Activated CD4-positive, alpha-beta T cell treated with anti-CD3 and anti-CD28 coated beads for 4 hours (primary cell): ENCODE measurements at places on chromosomes 6 and 20.
A peak's percentile ranks its signal among the peaks of the same experiment; 100 is the strongest.

DNA sequence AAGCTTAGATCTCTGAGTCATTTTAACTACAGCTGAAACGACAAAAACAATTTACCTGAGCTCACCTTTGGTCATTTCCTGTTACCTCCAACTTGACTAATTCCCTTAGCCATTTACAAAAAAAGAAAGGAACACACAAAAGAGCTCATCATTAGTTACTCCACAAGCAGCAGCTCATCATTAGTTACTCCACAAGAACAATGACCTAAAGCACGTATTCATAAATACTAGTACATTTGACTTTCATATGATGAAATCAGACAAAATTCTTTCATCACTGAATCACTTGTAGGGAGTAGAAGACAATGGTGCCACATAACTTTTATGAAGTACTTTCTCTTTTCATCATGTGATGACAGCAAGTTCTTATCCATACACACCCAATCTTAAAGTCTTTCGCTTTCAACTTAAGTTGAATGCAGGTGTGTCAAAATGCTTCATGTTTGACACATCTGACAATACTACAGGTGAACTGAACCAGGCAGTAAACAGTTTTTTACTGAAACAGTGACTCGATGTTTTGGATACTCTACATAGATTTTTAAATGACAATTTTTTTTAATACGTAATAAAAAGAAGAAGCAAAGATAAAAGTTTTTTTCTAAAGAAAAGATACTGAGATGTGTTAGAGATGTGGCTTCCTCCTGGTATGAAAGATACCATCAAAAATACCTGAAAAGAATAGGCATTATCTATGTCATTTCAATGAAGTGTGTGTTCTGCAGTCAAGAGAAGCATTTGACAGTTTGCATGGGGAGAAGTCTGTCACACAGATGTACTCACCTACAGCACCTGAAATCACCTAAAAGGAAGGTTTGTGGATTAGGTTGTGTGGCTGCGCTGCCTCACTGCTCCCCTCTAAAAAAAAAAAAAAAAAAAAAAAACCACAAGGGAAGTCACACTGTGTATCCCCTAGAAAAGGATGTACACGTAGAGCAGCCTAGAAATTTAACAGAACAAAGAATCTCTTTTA, 109.1 kb downstream of the PRDM1 start:
- DNase-seq = no peak

- DNase-seq = no peak
These were observed 111.2 kb downstream of the IRF4 start for GRCh38 chr6:502761-503160.

GRCh38 chr20:37295001-37295400, 5.5 kb downstream of the MANBAL start:
- DNase-seq = no peak

DNA sequence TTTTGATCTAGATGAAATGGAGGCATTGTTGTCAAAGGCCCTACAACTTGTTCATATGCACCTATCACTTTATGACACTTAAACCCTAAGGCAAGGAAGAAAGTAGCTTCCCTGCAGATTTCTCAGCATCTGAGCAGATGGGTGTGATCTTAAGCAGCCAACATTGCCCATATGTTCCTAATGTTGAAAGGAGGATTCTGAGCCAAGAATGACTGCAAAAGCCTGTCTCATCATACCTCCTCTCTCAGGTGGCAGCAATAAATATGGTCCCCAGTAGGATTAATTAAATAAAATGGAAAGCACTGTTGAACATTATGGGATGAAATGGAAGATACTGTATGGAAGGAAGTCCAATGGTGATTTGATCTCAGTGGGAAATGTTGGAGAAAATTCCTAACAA, 538.1 kb upstream of the MAN1A1 start:
- no peak for DNase-seq

GRCh38 chr20:57657535-57658446, 37.6 kb upstream of the ZBP1 start:
- DNase-seq = peak; percentile 15

- DNase-seq = no peak
These were observed 1.7 kb upstream of the RIPOR3 start for GRCh38 chr20:50693001-50693400.

- DNase-seq = no peak
These were observed 109.3 kb upstream of the AFDN start for GRCh38 chr6:167717455-167717854.

DNA sequence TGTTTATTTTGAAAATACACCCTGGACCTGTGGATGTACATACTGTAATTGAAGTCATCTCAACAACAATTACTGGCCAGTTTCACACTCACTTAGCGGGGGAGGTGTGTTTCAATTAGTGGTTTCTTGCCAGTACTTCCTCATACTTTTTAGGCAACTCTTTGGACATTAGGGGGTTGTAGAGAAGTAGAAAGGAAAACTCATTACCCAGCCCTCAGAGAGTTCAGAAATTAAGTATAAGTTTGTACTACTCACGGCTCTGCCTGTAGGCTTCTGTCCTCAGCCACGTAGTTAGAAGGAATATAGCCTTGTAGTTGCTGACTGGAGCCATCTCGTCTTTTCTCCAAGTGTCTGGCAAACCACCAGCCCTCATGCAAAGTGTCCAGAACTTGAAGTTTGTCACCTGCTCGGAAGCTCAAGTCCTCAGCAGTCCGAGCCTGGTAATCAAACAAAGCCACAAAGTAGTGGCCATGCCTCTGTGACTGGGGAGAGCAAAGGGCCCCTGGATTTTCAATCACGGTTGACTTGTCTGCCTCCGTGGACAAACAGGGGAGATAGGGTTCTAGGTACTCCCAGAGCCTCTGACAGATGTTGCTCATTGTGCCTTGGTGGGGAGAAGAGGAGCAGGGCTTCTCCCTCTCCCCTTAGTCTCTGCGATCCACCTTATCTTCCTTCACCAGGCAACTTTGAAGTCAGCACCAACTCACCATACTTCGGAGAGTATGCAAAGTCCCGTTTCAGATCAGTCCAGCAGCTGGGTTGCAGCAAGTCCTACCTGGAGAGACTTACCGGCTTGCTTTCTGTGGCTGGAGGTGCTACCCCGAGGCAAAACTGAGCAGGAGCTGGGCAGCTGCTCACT, 749 bp downstream of the FRK start:
- DNase-seq = no peak

DNA sequence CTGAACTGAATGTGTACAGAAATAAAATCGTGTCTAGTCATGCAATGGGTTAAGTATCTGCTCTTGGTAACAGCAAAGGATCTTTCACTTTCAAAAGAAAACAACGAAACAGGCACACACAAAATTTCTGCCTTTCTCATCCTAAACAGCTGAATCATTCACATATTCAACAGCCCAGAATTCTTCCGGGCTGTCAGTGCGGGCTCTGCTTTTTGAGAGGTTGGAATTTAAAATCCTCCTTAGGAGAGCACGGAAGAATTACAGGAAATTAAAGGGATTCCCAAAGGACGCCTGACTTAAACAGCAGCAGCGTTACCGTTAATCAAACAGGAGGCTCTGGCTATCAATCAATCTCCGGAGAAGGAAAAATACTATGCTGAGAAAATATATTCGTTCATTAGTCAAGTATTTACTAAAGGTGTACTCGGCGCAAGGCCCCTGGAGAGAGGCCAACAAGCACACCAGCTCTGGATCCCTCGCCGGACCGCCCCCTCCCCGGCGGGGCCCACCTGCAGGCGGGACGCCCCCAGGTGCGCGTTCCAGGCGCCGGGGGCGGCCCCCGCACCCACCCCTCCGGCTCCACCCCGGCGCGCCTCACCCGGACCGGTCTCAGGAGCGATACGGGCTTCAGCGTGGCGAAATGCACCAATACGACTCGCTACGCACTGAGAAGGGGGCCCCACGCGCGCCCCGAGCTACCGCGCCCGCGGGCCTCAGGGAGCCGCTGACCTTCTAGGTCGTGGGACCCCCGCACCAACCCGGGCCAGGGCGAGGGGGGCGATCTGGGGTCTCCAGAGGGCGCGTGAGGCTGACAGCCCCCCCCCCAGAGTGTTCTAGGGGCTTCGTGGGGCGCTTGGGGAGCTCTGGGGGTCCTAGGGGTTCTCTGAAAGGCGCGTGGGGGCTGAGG, 1.0 kb downstream of the NAPB start:
- DNase-seq = peak; percentile 59

DNA sequence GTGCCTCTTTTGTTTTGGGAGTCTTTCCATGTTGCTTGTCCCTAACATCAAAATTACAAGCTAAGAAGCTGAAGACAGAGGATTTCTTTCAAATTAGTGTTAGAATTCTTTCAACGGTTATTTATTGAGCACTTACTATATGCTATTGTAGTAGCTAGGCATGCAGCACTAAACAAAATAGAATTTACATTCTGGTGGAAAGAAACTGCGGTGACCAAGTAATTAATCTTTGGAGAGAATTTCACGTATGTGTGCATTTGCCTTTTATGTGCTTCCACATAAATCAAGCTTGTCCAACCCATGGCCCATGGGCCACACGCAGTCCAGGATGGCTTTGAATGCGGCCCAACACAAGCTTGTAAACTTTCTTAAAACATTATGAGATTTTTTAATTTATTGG, 33.0 kb upstream of the DUSP22 start:
- no peak for DNase-seq

- no peak for DNase-seq
These were observed 12.2 kb upstream of the CDKN1A start for GRCh38 chr6:36666287-36666686.

DNA sequence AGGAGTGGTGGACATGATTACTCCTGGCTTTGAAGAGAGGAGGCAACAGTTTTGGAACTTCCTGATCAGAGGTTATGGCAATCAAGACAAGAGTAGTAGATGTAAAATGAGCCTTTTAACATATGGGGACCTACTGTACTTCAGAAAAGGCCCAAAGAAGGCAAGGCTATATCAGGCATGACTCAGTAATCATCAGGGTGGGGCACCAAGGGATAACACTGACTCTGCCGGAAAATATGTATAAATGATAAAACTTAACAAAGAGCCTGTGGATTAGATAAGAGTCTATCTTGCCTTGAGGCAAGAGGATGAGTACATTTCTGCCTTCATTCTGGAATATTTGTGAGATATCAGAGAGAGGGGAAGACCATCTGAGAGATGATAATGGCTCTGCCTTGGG, 1389.9 kb upstream of the MAP3K7 start:
- no peak for DNase-seq
